A549 treated with AZD2906 at 1 μM for 4 hours (cell line): ENCODE measurements at places on chromosomes 5 and 9. TPM values are rescaled to one million over a fixed set of nuclear protein-coding genes. Genes with fewer than 3 reads are reported as not detected.

Gene KCNN2
- total RNA-seq = 0.07 to 0.20 TPM (median 0.16 TPM) in 5 replicates

Gene CBY3
- not detected in 5 replicates for total RNA-seq

Gene ZNG1A
- 24.2 to 25.9 TPM (median 24.6 TPM) in 5 replicates for total RNA-seq

Gene CORO2A
- 1.2 to 1.8 TPM (median 1.8 TPM) in 5 replicates for total RNA-seq

Gene TCERG1
- total RNA-seq = 36.1 to 47.5 TPM (median 42.3 TPM) in 5 replicates

Gene SLC25A46
- 26.9 to 32.8 TPM (median 30.5 TPM) in 5 replicates for total RNA-seq

Gene EPB41L4A
- 2.5 to 3.4 TPM (median 3.3 TPM) in 5 replicates for total RNA-seq

Gene STK10
- 21.0 to 21.5 TPM (median 21.3 TPM) in 5 replicates for total RNA-seq

Gene NR6A1
- 1.4 to 2.0 TPM (median 1.7 TPM) in 5 replicates for total RNA-seq

Gene PDGFRB
- 0.11 to 0.80 TPM (median 0.22 TPM) in 5 replicates for total RNA-seq
